ENCODE measurements at places on chromosomes 6 and 20.
A peak's percentile ranks its signal among the peaks of the same experiment; 100 is the strongest.

- no peak for DNase-seq
These were observed 95.3 kb downstream of the TAF4 start for GRCh38 chr20:61970357-61970756.

GRCh38 chr6:167647737-167648470 is 178.8 kb upstream of the AFDN start:
- no peak for DNase-seq

- DNase-seq, result no peak
These were observed 33.1 kb downstream of the CDS2 start for GRCh38 chr20:5159928-5160327.

DNA sequence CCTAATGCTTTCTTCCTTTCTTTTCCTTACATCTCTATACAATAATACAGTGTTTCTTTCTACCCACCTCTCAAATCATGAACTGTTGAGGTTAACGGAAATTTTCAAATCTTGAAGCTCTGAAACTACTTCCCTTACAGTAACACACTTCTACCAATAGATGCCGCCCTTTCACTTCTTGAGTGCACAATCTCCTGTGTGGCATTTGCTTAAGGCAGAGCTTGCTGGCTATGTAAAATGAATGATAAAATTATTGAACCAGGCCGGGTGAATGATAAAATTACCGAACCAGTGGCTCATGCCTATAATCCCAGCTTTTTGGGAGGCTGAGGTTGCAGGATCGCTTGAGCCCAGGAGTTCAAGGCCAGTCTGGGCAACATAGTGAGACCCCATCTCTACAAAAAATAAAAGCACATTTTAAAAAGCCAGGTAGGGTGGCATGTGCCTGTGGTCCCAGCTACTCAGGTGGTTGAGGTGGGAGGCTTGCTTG is 56.8 kb downstream of the KCNS1 start:
- peak; percentile 47 for DNase-seq

- no peak for DNase-seq
These were observed 38.8 kb downstream of the C6orf52 start for GRCh38 chr6:10655508-10656055.

GRCh38 chr6:170068496-170068895 is 222.4 kb downstream of the DLL1 start:
- no peak for DNase-seq

DNA sequence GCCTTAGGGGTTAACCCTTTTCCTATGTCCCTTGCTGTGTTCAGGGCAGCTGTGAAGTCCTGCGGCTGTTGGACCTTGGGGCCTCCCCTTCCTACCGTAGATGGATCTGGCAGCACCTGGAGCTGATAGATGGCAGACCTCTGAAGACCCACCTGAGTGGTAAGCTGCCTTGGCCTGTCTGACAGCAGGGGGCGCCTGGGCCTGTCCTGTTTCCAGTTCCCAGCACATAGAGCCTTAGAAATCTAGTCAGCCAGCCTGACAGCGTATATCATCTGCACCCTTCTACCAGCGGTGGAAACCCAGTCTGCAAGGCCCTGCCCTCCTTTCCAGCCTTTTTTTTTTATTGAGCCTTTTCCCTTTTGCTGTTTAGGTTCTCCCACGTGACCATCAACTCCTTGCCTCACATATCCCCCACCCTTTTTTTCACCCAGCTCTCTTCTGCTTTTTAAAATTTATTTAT is 26.6 kb downstream of the CNBD2 start:
- DNase-seq, result peak; percentile 57

- DNase-seq, result no peak
These were observed 28.1 kb upstream of the MRGBP start for GRCh38 chr20:62768234-62768546.

DNA sequence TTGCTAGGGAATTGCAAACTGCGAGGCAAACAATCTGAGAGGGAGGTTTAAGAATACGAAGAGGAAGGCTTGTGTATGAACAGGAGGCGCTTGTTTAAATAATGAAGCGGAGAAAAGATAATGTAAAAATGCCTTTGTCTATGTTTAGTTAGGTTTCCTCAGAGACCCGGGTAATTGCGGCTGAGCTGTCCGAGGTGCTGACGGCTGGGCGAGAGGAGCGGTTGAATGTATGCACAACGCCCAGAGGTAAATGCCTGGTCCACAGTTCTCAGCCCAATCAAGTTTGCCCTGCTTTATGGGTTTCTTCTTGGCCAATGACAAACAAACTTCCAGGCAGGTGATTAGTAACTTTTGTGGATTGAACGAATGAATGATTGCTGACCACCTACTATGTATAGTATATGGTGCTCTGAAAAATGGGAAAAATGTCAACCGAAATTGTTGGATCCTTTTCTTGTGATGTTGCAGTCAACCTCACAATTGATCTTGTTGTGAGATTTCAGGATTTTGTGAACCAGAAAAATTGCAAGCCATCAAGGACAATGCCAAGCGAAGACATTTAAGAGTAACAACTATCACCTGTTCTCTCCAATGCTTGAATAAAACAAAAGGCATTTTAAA is 38.3 kb upstream of the SLC32A1 start:
- no peak for DNase-seq
